ENCODE measurements at places on chromosomes 2 and 18. TPM values are rescaled to one million over a fixed set of nuclear protein-coding genes. Genes with fewer than 3 reads are reported as not detected.

DNA sequence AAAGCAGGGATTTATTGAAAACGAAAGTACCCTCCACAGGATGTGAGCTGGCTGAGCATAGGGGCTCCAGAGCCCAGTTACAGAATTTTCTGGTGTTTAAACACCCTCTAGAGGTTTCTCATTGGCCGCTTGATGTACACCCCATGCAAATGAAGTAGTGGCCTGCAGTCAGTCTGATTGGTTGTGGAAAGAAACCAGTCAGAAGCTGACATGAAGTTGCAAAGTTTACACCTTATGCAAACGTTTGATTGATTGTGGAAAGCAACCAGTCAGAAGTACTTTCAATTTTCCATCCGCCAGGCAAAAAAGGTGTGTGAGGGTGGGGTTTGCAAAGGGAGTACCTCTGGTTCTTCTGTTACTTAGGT is 62.3 kb downstream of the VWA3B start:
- H3K36me3 ChIP-seq: no peaks in the 10 kb centered on the region
- no peak overlapping the region for H3K27ac ChIP-seq
- no peaks in the 10 kb centered on the region for H3K4me1 ChIP-seq
- H3K27me3 ChIP-seq: no peaks in the 10 kb centered on the region
- H3K4me3 ChIP-seq: peak overlapping the region; percentile 21

- H3K36me3 ChIP-seq: no peaks in the 10 kb centered on the region
- peaks cover 27% of the 10 kb centered on the region for H3K27me3 ChIP-seq
- peaks cover 11% of the 10 kb centered on the region for H3K4me1 ChIP-seq
- DNase-seq: no peak
- no peak overlapping the region for H3K27ac ChIP-seq
Observed at GRCh38 chr2:27251766-27252165, 11.1 kb downstream of the SLC30A3 start.

DNA sequence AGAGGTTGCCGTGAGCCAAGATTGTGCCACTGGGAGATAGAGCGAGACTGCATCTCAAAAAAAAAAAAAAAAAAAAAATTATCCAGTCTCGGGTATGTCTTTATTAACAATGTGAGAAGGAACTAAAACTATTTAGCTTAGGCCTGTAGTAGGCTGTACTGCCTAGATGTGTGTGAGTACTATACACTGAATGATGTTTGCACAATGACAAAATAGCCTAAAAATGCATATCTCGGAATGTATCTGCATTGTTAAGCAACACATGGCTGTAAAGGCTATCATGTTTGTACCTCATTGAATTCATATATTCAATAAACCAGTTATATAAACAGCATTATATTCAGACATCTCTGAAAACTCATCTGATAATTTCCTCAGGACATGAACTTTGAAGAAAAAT is 191.2 kb upstream of the SESTD1 start:
- no peak overlapping the region for H3K4me3 ChIP-seq
- H3K27me3 ChIP-seq: no peaks in the 10 kb centered on the region
- DNase-seq: no peak
- H3K4me1 ChIP-seq: no peaks in the 10 kb centered on the region
- no peak overlapping the region for H3K27ac ChIP-seq

DNA sequence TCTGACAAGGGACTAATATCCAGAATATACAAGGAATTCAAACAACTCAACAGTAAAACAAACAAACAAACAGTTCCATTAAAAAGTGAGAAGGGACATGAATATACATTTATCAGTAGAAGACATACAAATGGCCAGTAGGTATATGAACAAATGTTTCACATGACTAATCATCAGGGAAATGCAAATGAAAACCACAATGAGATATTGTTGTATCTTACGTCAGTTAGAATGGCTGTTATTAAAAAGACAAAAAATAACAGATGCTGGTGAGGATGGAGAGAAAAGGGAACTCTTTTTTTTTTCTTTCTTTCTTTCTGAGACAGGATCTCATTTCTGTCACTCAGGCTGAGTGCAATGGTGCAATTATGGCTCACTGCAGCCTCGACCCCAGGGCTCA is 175.5 kb downstream of the CAMKMT start:
- H3K36me3 ChIP-seq: no peaks in the 10 kb centered on the region
- no peak overlapping the region for H3K4me3 ChIP-seq
- DNase-seq: no peak
- no peak overlapping the region for H3K27ac ChIP-seq
- no peaks in the 10 kb centered on the region for H3K4me1 ChIP-seq
- no peaks in the 10 kb centered on the region for H3K27me3 ChIP-seq

- no peak overlapping the region for H3K27ac ChIP-seq
- peaks cover under 1% of the 10 kb centered on the region for H3K36me3 ChIP-seq
- no peaks in the 10 kb centered on the region for H3K4me1 ChIP-seq
- DNase-seq: no peak
- no peaks in the 10 kb centered on the region for H3K27me3 ChIP-seq
Observed at GRCh38 chr2:47490406-47490805, 87.5 kb downstream of the MSH2 start.

GRCh38 chr2:122433123-122433754 is 677.8 kb downstream of the TSN start:
- no peak overlapping the region for H3K4me3 ChIP-seq
- no peak overlapping the region for H3K27ac ChIP-seq
- H3K36me3 ChIP-seq: no peaks in the 10 kb centered on the region
- DNase-seq: no peak
- H3K27me3 ChIP-seq: no peaks in the 10 kb centered on the region

DNA sequence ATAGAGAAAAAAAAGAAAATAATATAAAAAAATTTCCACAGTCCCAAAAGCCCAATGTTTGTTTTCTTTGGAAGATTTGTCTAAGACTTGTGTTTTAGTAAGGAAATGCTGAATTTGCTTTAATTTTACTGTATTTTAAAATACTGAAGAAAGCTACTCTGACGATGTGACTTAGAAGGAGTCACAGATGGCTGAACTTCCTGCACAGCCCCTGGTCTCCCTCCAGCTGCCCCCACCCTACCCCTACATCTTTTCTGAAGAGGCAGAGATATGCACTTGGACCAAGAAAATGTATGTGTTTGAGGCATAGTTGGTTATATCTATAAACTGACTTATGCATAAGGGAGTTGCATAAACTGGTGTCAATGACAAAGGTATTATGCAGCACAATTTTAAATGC is 172.3 kb downstream of the CDH2 start:
- DNase-seq: no peak
- H3K4me3 ChIP-seq: no peak overlapping the region
- H3K27me3 ChIP-seq: no peaks in the 10 kb centered on the region

DNA sequence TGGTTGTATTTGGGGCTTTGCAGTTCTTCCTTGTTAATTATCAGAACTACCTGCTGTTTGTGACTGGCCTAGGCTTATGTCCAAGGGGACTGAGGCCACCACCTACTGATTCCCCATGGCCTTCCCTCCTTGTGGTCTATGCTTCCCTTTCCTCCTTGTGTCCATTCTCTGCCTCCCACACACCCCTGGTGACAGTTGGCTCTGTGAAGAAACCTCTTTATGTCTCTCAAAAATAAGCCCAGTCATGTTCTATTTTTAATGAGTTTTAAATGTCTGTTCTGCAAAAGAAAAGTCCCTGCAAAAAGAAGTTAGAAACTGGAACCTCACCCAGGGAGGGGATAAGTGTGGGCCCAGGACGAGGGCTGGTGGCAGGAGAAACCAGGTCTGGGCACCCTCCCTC is 105.0 kb downstream of the SMC6 start:
- DNase-seq: no peak
- H3K36me3 ChIP-seq: no peaks in the 10 kb centered on the region

GRCh38 chr2:182230561-182230960 is 196.3 kb downstream of the PDE1A start:
- H3K4me1 ChIP-seq: no peaks in the 10 kb centered on the region
- H3K27me3 ChIP-seq: no peaks in the 10 kb centered on the region
- H3K4me3 ChIP-seq: no peak overlapping the region
- no peak overlapping the region for H3K27ac ChIP-seq
- DNase-seq: no peak
- no peaks in the 10 kb centered on the region for H3K36me3 ChIP-seq

DNA sequence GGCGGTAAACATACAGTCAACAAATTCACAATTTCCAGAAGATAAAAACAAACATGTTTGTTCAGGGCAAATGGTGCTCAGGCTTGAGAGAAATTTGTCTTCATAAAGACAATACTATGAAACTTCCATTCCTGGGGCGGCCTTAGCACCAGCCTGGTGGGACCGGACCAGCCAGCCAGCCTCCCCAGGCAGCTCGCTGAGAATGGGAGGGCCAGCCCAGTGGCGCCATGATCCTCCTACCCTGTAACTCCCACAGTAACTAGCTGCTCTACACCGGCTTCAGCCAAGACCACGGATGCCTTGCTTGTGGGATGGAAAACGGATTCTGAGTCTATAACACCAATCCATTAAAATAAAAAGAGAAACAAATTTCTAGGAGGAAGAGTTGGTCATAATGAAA is 24.2 kb upstream of the FHOD3 start:
- DNase-seq: no peak
- H3K27me3 ChIP-seq: no peaks in the 10 kb centered on the region
- H3K4me3 ChIP-seq: no peak overlapping the region
- no peaks in the 10 kb centered on the region for H3K36me3 ChIP-seq

DNA sequence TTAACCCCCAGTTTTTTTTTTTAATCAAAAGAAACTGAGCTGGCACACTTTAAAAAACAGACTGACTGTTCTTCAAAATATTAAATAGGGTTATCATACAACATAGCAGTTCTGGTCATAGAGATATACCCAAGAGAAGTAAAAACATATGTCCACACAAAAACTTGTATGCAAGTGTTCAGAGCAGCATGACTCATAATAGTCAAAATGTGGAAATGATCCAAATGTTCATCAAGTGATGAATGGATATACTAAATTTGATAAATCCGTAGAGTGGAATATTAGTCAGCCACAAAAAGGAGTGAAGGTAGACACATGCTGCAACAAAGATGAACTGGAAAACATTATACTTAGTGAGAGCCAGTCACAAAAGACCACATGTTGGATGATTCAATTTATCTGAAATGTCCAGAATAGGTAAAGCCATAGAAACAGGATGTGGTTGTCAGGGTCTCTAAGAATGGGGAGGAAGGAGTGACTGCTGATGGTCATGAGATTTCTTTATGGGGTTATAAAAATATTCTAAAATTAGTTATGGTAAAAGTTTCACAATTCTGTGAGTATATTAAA is 5.1 kb downstream of the SMIM21 start:
- no peaks in the 10 kb centered on the region for H3K4me1 ChIP-seq
- H3K27me3 ChIP-seq: no peaks in the 10 kb centered on the region
- no peaks in the 10 kb centered on the region for H3K36me3 ChIP-seq
- no peak overlapping the region for H3K27ac ChIP-seq

DNA sequence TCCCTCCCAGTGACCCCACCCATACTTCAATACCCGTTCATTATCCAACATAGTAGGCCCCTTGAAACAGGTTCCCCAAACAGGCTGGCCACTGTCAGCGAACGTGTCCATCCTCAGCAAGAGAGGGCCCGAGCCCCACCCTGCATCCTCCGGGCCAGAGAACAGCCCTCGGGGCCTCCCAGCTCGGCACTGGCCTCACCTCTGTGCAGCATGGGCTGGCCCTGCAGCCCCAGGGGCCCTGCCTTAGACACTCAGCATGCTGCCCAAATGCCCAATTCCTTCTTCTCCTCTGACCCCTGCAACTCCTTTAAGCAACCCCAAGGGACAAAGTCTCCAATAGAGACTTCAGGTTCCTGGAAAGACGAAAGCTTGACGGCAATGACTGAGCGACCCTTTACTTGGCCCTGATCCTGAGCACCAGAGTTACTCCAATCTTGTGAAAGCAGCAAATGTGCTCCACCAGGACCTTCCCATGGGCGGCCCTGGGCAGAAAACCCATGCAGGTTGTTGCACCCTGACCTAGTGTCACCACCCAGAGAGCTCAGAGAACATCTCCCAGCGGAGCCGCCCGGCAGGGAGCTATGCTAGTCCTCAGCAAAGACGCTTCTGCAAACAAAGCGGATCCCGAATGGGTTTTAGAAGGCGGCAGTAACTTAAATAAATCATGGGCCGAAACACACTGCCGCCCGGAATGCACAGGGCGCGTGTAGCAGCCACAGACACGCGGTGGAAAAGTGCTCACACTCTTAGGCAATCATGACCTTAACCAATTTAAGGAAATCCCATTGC is 782 bp downstream of the COL6A3 start:
- H3K27me3 ChIP-seq: no peaks in the 10 kb centered on the region
- H3K36me3 ChIP-seq: no peaks in the 10 kb centered on the region
- peak overlapping the region; percentile 38 for H3K4me3 ChIP-seq
- DNase-seq: peak; percentile 48
- peaks cover 13% of the 10 kb centered on the region for H3K4me1 ChIP-seq

DNA sequence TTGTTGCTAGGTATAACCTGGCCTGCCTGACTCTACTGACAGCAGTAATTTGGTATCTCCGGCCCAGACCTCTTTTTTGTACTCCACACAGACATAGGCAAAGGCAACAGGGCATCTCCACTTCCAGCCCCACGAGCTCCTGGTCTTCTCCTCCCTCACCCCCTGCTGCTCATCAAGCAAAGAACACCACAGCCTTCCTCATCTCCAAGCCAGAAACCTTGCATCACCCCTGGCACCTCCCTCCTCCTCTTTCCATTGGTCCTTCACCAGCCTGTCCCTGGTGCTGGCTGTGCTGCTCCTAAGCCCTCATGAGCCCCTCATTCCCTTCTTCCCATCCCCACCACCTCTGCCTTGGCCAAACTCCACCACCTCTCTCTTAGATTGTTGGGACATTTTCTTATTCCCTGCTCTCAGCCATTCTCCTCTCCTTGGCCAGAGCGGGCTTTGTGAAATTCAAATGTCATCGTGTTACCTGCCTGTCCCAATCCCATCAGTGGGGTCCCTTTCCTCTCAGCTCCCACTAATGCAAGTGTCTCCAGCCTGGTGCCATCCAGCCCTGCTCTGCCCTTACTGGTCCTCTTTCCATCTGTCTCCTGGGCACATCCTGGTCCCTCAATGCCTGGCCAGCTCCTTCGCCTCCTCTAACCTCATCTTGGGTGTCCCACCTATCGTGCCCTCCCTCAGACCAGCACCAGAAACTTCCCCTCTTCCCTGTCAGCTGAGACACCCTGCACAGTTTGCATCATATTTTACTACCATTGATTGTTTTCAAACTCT is 77.4 kb downstream of the INHBB start:
- no peak for DNase-seq
- H3K36me3 ChIP-seq: no peaks in the 10 kb centered on the region
- no peaks in the 10 kb centered on the region for H3K4me1 ChIP-seq
- no peak overlapping the region for H3K27ac ChIP-seq

The INPP5D gene
- 13.9 TPM for total RNA-seq

The SEH1L gene
- total RNA-seq: 12.9 TPM

The MEX3C gene
- total RNA-seq: 20.6 TPM

Data from heart left ventricle (tissue), 16 donors.